CD4-positive, alpha-beta T cell treated with Interleukin-12 subunit alpha and Interleukin-12 subunit beta, for 1 hour (primary cell): ENCODE measurements at places on chromosomes 13 and 19.

DNA sequence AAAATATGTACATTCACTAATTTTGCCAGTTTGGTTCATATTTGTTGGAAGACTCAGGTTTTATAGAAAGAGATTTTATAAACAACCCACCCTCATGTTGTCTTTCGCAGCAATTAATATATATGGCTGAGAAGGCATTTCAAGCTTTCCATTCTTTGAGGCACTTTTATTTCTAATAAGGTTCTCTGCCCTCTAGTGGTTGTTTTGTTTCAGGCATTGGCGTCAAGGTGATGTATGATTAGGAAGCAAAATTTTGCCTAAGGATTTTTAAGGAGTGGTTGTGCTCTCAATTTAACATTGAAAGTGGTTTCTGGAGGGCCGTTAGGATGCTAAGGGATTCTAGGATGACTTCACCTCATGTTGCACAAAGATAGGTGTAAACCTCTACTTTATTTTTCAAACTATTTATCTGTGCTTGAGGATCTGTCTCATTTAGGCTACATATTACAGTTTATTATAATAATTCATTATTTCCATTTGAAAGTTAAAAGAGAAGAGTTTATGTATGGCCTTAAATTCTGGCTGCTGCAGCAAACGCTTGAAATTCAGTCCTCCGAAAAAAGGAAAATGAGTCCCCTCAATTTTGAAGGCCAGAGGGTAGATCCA lies 35.9 kb downstream of the OXGR1 start:
- no peak for DNase-seq

DNA sequence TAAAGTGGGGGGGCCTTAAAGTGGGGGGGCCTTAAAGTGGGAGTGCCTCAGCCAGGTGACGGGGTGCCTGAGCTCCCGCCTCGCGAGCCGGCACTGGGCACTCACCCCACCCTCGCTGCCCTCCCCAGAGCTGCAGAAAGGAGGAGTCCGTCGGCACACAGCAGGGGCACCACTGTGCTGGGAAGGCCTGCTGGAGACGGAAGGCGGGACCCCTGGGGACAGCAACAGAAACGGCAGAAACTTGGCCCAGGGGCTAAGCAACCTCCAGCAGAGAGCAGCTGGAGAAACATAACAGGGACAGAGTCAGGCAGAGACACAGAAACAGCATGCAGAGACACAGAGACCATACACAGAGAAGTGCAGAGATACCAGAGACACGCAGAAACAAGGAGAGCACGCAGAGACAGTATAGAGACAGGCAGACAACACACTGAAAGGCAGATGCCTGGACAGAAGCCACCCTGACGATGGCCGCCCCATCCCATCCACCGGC lies 7.9 kb downstream of the CFD start:
- no peak for DNase-seq

DNA sequence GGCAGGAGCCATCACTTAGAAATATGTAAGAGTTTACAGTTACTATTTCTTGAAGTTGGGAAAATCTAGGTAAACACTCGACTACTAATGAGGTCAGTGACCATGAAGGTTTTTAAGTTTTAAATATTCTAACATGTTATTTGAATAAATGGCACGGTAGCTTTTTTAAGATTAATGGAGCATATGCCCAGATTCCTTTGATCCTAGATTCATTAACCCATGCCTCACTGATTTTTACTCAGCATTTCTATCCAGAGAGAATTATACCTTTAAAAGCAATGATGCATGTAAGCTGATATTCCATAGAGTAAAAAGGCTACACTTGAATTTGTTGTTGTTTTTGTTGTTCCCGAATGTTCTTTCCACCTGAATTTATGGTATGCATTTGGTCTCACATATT lies 541.4 kb downstream of the DACH1 start:
- DNase-seq = no peak

- DNase-seq = no peak
These were observed 8.4 kb downstream of the LSM14A start for GRCh38 chr19:34180709-34181108.

DNA sequence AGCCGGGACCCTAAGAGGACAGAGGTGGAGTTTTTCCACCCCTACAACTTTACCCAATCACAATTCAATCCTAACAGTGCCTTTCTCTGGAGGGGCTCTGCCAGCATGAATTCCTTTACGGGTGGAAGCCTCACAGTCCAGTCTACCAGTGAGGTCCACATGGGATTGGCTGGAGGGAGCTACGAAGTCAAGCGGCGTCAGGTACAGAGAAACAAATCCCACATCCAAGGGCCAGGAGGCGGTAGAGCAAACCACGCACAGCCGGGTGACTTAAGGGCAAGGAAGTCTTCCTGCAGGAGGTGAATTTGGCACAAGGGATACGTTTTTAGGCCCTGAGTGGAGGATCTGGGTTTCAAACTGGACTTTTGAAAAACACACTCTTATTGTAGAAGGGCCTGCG lies 199.6 kb downstream of the UQCRFS1 start:
- DNase-seq = no peak

- no peak for DNase-seq
These were observed 11.2 kb upstream of the GPR12 start for GRCh38 chr13:26771796-26772195.
